Stimulated activated naive CD4-positive, alpha-beta T cell (primary cell): ENCODE measurements at places on chromosomes 4 and X.

DNA sequence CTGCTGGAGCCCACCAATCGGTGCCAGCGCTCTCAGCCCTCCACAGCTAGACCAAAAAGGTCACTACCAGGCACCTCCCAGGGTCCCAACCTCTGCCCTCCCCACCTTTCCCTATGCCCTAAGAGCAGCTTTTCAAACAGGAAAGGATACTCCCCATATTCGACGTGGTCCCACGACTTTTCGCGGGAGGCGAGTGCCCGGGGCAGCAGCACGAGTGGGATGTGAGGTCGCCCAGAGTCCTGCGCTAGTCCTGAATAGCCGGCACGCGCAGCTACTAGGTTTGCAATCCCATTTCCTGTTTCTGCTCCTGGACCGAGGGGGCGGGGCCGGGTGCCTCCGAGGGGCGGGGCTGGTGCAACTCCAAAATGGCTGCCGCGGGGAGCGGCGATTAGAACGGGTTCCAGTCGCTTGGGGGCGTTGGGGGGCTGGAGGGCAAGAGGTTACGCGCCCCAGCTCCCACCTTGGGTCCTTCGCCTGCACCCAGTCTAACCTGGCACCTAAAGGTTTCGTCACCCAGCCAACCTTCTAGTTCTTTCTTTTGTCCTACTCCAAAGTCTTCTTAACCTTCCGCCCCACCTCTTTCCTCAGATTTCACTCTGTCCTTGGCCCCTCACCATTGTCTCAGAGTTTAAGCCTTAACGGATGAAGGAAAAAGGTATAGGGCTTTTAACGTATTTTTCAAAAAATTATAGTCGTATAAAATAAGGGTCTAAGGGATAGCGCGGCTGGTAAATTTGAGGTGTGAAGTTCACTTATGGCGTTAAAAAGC lies 85.0 kb upstream of the TENT5D start:
- DNase-seq: no peak

GRCh38 chrX:136019226-136019625 lies 34.0 kb downstream of the SLC9A6 start:
- DNase-seq: no peak

DNA sequence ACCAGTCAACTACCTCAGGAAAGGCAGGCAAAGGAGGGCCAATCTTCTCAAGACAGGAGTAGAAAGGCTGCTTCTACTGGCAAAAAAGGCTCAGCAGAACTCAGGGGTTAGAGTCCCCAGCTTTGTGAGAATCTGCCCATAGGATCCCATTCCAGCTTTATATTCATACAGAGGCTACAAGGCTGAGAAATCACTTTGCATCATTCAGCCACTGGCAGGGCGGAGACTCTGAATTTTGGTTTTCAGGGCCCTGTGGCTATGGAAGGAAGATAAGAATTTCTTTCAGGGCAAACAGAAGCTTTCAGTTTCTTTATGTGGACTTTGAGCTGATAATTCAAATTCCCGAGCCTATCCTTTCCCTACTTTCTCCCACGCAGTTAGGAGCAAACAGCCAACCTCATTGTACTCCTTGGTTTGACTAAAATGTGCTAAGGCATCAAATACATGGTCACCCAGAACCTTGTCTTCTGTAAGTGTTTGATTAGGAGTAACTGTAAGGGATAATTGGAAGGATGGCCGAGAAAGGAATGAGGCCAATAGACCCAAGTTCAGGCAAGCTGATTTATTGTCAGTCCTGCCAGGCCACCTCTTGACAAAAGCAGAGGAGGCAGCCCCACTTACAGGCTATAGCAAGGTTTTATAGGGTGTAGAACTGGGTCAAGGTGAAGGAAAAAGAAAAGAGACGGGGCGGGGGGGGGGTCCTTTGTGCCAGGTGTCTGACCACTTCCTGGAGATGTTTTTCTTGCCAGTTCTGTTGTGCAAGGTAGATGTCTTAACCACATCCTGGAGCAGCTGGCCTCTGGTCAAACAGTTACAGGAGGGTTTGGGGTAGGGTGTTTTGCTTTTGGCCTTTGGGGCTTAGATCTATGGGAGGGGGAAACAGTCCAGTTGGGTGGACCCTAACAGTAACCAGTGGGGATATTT lies 165.3 kb upstream of the PPP1R2C start:
- peak; percentile 67 for DNase-seq

GRCh38 chrX:132409780-132410556 lies 78.9 kb downstream of the MBNL3 start:
- no peak for DNase-seq

DNA sequence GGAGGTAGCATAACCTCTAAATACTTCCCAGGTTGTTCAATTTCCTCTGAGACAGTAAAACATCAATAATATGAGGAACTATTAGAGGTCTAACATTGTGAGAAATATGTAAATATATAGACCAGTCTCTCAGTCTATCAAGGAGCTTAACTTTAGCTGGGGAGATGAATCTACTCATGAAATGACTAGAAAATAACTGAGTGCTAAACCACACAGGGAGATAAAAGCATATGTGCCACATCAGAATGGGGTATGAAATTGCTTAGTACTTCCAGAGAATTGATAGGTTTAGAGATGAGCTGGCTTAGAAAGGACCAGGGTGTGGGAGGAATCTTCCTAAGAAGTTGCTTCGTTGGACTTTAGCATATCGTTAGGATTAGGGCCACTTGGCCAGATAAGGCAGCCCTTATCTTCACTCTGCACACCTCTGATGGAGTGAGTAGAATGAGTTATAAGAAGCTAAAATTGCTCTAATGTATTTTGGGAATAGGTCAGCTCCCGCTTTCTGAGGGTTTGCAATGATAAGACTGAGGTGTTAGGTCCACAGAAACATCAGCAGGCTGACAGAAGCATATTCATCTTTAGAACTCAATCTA lies 299.2 kb downstream of the UNC5C start:
- DNase-seq: no peak

DNA sequence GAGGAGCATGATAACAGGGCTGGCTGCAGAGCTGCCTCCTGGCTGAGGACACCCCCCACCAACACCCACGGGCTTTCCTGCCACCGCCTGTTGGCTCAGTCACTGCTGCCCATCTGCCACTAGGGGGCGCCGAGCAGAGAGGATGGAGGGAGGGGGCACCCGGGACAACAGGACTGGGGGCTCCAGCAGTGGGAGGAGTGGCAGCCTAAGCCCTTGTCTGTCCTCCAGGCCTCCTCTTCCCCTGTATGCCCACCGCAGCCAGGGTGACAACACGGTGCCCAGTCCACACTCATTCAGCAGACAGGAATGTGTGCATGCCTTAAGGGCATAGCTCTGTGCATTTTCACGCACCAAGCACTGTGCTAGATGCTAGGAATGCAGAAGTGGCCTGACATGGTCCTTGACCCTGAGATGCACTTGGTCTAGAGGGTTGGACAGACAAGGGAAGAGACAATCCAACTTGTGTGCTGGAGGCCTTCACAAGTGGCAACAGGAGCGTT lies 149.9 kb downstream of the AMMECR1 start:
- DNase-seq: peak; percentile 11

- peak; percentile 21 for DNase-seq
These were observed 105.4 kb downstream of the ANXA3 start for GRCh38 chr4:78656968-78657445.

GRCh38 chr4:123449780-123450179 lies 53.2 kb downstream of the SPRY1 start:
- DNase-seq: no peak

DNA sequence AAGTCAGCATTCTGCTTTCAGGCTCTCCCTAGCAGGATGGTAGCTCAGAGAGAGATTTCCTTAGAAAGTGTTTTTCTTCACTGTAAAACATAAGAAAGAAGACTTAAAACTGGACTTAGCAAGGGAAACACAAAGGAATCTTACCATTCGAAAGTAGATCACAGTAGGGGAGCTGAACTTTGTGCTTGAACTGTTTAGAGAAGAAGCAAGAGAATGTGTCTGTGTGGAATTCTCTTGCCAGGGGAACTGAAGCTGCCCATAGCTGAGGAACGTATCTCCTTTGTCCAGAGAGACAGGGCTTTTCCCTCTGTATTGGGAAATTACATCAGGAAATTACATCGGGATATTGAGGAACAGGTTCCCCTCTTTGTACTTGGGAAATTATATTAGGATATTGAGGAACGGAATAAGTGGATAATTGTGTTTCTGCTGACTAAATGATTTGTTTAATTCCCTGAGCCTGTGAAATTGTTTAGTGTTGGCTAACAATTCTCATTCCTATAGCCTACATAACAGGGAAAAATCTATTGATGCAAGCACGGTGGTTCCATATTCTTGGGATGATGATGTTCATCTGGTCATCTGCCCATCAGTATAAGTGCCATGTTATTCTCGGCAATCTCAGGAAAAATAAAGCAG lies 21.2 kb downstream of the SRD5A3 start:
- no peak for DNase-seq

DNA sequence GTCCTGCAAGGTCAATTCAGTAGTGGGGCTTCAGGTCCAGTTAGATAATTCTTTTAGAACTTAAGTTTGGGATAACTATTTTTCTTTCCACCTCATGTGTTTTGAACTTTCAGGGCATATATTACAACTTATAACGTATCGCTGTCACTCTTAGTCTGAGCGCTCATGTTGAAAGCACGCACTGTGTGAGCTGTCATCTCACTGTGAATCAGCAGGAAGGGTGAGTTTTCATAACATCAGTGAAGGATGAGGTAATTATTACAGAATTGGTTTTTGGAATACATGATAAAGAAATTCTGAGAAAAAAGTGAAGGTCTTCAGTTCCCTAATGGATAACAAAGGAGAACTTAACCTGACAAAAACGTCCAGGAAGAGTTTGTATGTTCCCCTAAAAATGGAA lies 45.1 kb upstream of the SLC4A4 start:
- DNase-seq: no peak

DNA sequence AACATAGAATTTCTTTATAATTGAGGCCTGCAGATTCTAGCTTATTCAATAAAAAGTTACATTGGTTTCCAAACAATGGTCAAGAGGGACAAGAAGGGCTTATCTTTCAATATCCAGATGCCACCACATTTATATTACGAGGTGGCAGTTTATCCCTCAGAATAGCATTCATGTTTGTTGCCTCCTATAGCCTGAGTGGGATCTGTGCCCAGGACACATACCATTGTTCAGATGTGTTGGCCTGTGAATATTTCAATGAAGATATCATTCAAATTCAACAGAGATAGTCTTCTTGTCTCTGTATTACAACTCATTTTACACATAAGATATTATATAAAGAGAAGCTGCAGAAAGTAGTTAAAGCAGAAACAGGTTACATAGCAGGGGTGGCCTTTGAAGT lies 20.5 kb downstream of the GLRB start:
- no peak for DNase-seq

DNA sequence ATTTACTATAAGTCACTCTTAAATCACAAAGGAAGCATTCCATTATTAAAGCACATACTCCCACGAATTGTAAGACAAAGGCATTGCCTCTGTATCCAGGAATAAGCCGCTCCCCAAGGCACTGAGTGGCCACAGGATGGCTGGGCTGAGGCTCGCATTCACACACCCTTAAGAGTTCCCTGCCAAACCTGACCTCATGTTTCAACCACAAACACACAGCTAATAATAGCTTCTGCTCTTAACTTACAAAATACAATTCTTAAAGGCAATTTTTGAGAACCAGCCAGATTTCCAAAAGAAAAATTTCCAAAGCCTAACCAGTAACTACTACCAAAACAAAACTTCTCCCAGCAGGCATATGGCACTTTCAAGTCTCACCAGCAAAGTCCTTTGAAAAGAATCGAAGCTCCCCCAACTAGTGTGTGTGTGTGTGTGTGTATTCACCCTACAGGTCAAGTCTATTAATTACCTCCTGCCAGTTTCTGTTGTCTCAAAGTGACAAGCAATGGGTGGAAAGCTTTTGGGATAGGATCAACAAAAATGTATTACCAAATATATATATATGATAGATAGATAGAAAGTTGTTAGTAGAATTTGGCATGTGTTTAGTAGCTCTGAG lies 36.0 kb downstream of the ARHGAP6 start:
- no peak for DNase-seq

DNA sequence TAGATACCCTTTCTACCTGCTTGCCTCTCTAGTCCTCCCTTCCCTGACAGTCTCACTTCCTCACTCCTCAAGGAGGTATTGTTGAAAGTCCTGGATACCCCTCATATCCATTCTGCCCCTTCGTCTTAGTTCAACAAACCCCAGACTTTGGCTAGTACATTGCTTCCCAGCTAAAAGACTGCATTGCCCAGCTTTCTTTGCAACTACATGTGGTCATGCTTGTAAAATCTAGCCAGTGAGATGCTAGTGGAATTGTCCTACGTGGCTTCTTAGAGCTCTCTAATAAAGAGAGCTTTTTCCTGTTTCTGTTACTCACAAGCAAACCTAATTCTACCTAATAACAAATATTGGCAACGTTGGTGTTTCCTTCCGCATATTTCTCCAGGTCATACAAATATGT lies 237.9 kb upstream of the PSAPL1 start:
- DNase-seq: no peak

GRCh38 chrX:71215338-71215912 lies 7.6 kb upstream of the GJB1 start:
- no peak for DNase-seq

GRCh38 chr4:2324891-2325290 lies 63.0 kb upstream of the MXD4 start:
- no peak for DNase-seq

DNA sequence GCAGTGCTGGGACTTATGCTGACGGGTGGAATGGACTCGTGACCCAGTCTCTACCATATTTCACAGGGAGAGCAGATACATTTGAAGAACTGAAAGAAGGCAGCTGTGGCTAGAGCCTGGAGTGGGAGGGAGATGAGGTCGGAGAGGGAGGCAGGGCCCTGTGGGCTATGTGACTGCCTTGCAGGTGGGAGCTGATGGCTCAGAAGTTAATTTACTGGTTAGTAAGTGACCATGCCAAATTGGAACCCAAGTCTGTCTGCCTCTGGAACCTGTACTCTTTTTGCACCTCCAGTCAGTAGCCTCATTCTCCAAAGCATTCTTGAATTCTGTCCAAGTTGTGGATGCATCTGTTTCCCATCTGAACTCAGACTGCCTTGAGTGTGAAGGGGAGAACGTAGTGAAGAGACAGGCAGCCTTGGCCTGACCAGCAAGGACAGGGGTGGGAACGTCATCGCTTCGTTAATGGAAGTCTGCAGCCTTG lies 92.3 kb downstream of the REPS2 start:
- no peak for DNase-seq

- DNase-seq: no peak
These were observed 1751.9 kb downstream of the ARAP2 start for GRCh38 chr4:34492414-34492813.

GRCh38 chr4:27490315-27490714 lies 629.7 kb downstream of the STIM2 start:
- DNase-seq: no peak

GRCh38 chr4:173073939-173074500 lies 94.6 kb upstream of the GALNT7 start:
- DNase-seq: no peak

GRCh38 chr4:173243321-173243720 lies 74.7 kb downstream of the GALNT7 start:
- DNase-seq: no peak
